NCI-H1092 (cell line): ENCODE measurements at places on chromosomes 13 and 19.

DNA sequence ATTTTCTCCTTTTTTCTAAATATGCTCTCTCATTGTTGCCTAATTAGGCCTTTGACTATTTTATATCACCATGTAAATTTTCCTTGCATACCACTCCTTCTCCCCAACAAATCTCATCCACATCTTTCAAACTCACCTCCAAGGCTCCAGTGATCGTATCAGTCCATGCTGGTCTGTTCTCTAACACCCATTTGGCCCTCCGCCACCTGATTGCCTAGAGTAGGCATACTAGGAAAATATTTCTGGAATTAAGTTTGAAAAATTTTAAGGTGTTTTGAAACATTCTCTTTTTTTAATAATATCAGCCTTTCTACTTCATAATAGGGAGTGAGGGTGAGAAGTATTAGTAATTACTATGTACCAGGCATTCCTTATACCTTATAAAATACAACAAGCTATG lies 473.9 kb downstream of the FGF9 start:
- no peak for DNase-seq

DNA sequence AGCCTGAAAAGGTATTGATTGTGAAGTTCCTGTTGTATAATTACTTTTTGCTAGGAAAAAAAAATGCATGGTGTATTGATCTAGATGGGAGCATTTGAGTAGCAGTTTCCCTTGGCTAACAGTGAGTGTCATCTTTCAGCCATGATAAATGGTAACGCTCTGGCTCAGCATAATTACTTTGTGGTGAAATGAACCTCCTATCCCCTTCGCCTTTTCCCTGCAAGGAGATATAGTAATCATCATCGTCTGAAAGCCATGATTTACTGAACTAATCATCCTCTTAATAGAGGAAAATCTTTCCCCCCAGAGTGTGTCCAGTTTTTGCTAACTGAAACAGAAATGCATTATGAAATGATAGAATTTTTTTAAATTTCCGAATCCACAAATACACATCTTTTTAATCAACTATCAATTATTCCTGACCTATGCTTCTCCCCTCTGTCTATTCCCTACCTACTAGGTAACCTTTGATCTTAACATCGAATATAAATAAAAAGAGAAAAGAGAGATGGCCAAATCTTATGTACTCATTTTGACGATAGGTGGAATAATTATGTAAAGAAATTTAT lies 88.7 kb downstream of the MAB21L1 start:
- no peak for DNase-seq

GRCh38 chr19:6260912-6261650 lies 18.7 kb downstream of the MLLT1 start:
- DNase-seq: no peak

- DNase-seq: no peak
Observed at GRCh38 chr13:40479196-40479845, 187.1 kb downstream of the FOXO1 start.

DNA sequence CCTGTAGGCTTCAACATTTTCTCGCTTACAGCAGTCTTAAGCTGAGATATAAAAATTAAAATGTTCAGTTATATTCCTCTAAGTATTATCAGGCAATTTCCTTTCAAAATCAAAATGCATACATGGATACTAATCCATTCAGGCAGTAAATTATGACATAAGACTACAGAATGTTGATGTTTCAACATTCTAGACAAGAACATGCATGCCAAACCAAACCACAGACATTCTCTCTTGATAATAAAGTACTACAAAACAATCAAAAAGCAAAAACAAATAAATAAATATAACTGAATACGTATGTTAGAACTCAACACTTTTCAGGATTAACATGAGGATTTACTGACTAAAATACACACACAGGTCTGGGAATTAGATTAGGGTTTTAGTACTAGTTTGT lies 7.7 kb downstream of the DIS3 start:
- DNase-seq: no peak

DNA sequence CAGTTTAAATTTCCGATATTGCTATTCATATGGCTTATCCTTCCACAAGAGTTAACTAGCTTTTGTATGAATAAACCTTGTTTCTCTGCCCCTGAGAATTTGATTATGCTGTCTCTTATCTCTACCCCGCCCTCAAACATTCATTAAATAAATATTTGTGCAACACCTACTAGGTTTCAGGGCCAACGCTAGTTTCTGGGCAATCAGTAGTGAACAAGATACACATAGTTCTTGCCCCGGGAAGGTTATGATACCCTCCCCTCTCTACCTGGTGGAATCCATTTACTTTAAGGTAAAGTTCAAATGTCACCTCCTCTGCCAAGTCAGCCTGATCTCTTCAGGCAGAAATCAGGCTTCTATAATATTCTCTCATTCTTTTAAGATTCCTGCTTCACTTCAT lies 16.6 kb upstream of the USP12 start:
- DNase-seq: no peak

- no peak for DNase-seq
Observed at GRCh38 chr13:31409678-31410356, 210.0 kb downstream of the B3GLCT start.

- no peak for DNase-seq
Observed at GRCh38 chr13:110446575-110446890, 115.0 kb downstream of the RAB20 start.

DNA sequence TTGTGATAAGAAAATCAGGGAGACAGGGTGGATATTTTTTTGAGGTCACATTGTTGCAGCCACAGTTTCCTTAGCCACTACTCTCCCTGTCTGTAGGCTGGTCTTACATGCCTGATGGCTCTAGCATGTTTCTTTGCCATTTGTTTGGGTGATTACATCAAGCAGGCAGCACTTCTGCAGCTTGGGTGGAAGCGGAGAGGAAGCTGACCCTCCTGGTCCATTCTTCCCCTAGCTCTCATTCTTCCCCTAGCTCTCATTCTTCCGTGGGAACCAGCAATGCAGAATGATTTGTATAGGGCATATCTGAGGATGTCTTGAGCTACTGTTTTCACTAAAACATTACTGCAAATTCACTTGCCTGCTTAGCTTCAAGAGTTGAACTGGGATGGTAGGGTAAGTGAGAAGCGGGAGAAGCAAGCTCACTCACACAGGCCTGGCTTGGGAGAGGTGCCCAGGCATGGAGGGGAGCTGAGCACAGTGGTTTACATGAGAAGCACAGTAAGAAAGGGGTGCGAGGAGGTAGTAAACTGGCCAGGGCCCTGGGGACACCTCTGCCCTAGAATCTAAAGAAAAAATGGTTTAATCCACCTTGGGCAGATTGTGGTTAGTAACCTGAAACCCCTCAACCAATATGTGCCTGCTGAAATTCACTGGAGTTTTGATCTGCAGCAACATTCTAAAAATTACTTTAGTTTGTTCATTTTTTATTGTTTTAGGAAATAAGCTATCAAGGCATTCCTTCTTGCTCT lies 538.9 kb downstream of the RFC3 start:
- no peak for DNase-seq

DNA sequence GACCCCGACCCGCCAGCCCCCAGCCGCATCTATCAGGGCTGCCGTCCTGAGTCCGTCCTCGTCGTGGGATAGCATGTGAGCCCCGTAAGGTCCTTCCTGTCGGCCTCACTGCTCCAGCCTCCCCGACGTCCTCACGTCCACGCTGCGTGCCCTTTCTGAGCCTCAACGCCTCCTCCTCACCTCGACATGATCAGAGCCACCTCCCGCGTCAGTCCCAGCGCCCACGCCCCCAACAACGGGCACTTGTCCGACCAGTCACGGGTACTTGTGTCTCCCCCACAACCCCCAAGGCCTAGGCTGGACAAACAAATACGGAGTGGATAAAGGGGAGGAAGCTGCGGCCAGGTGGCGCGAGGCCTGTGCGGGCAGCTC lies 665 bp downstream of the ZNF497 start:
- DNase-seq: peak; percentile 30

- DNase-seq: no peak
Observed at GRCh38 chr19:3054972-3055740, 7.1 kb downstream of the TLE5 start.

DNA sequence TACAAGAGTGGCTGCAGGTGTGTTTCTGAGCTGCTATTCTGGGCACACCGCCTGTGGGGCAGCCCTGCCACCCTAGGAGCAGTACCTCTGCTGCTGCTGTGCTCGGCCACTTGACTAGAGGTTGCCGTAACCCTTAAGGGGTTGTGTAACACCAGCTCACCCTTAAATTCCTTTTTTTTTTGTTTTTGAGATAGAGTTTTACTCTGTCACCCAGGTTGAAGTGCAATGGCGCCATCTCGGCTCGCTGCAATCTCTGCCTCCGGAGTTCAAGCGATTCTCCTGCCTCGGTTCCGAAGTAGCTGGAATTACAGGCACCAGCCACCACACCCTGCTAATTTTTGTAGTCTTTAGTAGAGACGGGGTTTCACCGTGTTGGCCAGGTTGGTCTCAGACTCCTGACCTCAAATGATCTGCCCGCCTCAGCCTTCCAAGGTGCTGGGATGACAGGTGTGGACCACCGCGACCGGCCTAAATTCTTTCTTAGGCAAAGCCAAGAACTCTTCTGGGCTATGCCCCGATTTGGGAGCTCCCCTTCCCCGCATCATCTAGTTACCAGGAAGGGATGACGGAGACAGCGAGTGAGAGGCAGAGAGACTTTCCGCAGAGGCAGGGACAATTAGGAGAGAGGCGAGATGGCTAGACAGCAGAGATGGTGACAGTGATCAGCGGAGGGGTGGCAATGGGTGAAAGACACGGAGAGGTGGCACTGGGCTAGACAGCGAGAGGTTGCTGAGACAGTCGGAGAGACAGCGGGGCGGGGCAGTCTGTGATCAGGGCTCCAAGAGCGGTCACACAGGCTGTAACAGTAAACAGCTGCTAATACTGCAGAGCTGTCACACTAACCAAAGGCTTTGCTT lies 4.4 kb upstream of the LILRA5 start:
- no peak for DNase-seq

DNA sequence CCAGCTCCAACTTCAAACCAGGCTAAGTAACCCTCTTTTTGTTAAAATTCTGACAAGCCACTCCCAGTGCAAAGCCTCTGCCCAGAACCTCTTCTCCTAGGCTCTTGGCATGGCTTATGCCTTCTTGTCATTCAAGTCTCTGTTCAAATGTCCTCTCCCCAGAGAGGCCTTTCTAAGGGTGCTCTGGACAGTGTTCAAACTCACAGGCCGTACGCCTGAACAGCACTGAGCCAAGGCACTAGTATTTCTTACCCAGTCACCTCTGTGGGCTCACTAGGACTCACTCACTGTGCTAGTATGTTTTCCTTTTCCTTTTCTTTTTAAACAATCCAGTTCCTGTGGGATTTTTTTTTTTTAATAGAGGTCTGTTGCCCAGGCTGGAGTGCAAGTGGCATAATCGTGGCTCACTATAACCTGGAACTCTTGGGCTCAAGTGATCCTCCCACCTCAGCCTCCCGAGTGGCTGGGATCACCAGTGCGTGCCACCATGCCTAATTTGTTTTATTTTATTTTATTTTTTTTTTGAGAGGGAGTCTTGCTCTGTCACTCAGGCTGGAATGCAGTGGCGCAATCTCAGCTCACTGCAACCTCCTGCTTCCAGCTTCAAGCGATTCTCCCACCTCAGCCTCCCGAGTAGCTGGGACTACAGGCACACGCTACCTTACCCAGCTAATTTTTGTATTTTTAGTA lies 2.3 kb upstream of the ASF1B start:
- no peak for DNase-seq

- DNase-seq: no peak
Observed at GRCh38 chr19:45764945-45765701, 3.9 kb downstream of the SIX5 start.

DNA sequence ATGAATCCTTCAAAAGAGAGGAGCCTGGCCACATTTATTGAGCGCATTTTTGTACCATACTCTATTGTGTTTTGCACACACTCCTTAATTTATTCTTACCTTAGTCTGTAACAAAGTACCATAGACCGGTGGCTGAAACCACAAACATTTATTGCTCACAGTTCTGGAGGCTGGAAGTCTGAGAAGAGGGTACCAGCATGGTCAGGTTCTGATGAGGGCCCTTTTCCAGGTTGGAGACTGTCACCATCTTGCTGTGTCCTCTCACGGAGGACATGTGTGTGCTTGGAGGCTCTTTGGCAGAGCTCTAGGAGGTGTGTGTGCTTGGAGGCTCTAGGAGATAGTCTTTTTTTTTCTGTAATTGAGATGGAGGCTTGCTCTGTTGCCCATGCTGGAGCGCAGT lies 2.1 kb downstream of the ZNF331 start:
- DNase-seq: no peak

DNA sequence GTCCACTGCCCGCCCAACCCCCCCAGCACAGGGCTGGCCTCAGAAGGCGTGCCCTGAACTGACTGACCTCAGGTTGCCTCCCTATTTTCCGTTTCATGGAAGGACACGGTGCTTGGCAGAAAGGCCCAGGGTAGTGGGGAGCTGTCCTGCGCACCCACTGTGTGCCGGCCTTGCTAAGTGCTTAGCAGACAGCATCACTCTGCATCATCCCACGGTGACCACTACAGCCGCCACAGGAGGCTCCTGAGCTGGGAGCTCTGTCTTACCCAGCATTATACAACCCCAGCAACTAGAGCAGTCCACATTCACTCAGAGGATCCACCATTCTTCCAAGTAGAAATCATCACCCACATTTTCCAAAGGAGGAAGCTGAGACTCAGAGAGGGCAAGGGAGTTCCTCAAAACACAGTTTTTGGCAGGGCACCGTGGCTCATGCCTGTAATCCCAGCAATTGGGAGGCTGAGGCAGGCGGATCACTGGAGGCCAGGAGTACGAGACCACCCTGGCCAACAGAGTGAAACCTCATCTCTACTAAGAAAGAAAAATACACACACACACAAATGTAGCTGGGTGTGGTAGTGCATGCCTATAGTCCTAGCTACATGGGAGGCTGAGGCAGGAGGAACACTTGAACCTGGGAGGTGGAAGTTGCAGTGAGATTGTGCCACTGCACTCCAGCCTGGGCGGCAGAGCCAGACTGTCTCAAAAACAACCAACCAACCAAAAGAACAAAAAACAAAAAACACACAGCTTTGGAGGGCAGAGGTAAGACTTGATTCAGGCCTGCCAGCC lies 1.6 kb downstream of the SBK2 start:
- DNase-seq: no peak

DNA sequence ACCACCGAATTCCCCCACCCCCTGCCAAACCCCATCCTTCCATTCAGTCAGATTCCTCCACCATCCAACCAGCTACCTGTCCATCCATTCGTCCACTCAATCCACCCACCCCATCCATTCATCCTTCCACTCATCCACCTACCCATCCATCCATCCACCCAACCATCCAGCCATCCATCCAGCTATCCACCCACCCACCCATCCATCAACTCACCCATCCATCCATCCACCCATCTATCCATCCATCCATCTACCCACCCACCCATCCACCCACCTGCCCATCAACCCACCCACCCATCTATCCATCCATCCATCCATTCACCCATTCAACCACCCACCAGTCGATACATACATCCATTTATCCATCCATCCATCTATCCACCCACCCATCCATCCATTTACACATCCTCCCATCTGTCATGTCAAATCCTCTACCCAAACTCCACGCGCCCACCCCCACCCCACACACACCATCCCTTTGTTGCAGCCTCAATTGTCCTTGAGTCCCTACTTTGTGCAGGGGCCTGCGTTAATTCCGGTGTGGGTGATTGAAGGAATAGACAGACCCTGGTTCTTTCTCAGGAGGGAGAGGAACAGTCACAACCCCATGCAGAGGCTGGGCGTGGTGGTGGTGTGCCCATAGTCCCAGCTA lies 5.3 kb upstream of the SLC5A5 start:
- DNase-seq: no peak

GRCh38 chr13:92721620-92722019 lies 505.0 kb upstream of the GPC6 start:
- DNase-seq: no peak
